Stimulated activated CD8-positive, alpha-beta memory T cell treated with anti-CD3 and anti-CD28 coated beads, Interleukin-4, amount 100 ng/mL, for 4 hours (primary cell): ENCODE measurements at places on chromosomes 4 and X.

GRCh38 chr4:40453912-40454311 is 118.8 kb downstream of the CHRNA9 start:
- DNase-seq, result no peak

- DNase-seq, result no peak
Observed at GRCh38 chr4:91035276-91035675, 908.1 kb downstream of the CCSER1 start.

GRCh38 chr4:68283714-68284113 is 38.2 kb upstream of the TMPRSS11B start:
- DNase-seq, result no peak

GRCh38 chr4:145566086-145566708 is 53.0 kb upstream of the MMAA start:
- no peak for DNase-seq

DNA sequence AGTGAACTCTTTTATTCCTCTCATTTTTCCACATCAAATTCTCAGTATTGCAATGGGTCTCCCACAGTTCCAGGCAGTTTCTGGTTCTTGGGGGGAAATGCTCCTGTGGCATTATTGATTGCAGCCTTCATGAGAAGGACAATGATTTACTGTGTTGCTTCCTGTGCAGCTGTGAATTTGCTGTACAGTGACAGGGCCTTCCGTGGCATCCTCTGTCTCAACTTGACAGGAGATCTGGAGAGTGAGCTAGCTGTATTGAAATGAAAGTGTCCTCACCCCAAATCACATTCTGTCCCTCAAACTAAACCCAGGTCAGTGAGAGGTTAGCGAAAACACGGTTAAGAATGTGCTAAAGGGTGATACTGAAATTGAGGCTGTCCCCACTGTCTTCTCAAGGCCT is 77.1 kb upstream of the ATOH1 start:
- no peak for DNase-seq

- DNase-seq, result no peak
Observed at GRCh38 chr4:107853444-107854355, 29.0 kb downstream of the SGMS2 start.

DNA sequence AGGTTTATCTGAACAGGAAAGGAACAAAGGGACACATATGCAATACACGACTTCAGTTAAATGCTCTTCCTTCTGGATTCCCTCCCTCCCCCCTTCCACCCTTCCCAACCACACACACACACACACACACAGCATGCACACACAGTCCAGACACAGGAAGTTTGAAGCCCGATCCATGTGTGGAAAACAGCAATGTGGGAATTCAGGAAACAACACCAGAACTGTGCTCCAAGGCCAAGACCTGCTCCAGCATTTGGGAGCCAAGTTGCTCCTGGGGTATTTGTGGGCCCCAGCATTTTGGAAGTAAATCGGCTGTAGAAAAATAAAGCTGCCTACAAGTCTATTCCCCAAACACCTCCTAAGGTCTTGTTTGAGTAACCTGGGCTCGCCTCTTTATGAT is 5.6 kb upstream of the AMOT start:
- no peak for DNase-seq

DNA sequence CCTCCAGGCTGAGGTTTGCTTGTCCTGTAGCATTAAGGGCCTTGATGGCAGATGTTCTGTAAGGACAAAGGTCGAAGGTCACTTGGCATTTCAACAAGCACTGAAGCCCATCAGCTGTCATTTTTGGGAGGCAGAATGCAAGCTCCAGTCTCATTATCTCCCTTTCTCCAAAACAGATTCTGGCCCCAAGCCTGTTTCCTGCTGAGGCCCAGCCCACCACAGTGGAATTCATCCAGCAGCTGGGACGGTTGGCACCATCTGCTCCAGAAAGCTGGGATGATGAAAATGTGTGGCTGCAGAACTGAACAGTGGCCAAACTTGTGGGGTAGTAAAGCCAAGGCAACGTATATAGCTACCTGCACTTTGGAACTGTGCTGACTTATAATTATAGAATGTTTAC is 17.7 kb upstream of the PPEF2 start:
- no peak for DNase-seq

- DNase-seq, result no peak
Observed at GRCh38 chr4:68615699-68616422, 39.7 kb upstream of the UGT2B17 start.

GRCh38 chr4:29805916-29806480 is 914.2 kb upstream of the PCDH7 start:
- DNase-seq, result no peak

DNA sequence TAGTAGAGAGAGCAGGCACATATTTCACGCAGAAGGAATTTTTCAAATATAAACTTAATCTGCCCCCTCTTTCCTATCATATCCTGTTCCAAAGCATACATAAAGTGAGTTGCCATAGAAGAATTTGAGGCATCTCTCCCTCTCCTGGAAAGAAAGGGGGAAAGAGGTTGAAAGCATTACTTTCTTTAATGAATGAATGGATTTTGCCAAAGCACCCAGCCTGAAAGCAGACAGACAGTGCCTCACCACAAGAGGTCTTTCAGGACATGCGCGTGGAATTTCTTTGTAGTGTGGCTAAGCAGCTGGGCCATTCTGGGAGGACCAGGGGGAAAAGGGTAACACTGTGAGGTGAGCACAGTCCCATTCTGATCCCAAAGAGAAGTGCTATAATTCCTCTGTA is 651.4 kb downstream of the IQCM start:
- no peak for DNase-seq

GRCh38 chr4:76589872-76590797 is 155.1 kb downstream of the SHROOM3 start:
- DNase-seq, result no peak

- no peak for DNase-seq
Observed at GRCh38 chrX:46673620-46674359, 85.1 kb downstream of the SLC9A7 start.

DNA sequence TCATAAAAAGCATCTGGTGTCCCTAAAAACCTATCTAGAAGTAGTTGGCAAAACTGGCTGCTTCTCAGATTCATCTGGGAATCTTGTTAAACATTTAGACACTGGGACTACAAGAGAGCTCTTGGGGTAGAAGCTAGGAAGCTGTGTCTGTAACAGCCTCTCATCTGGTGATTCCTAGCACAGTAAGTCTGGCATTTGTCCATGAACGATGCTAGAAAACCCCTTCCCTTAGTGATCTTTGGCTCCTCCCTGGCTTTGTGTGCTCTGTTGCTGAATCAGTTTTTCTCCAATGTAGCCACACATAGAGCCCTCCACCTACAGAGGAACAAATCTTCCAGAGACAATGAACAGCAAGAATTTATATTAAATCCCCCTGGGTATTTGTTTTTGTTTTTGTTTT is 951.7 kb upstream of the LCORL start:
- no peak for DNase-seq

DNA sequence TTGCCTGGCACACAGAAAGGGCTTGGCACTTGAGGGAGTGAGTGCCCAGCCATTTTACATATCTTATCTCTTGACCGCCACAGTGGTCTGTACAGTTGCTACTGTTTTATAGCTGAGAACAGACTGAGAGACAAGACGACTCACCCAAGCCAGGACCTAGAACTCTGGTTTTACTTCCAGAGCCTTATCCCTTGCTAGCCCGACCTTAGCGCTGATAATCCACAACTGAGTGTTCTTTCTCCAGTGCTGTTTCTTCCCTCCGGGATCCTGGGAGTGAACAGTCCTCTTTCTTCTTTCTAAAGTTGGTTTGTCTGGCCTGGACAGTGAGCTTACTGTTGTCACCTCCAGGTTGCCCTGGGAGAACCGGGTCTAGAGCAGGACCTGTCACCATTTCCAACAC is 52.5 kb upstream of the TADA2B start:
- no peak for DNase-seq

- DNase-seq, result no peak
Observed at GRCh38 chr4:176896211-176896610, 103.5 kb upstream of the VEGFC start.

GRCh38 chrX:136495043-136495442 is 2.3 kb upstream of the HTATSF1 start:
- no peak for DNase-seq

GRCh38 chrX:14832586-14832985 is 40.3 kb downstream of the FANCB start:
- DNase-seq, result no peak

DNA sequence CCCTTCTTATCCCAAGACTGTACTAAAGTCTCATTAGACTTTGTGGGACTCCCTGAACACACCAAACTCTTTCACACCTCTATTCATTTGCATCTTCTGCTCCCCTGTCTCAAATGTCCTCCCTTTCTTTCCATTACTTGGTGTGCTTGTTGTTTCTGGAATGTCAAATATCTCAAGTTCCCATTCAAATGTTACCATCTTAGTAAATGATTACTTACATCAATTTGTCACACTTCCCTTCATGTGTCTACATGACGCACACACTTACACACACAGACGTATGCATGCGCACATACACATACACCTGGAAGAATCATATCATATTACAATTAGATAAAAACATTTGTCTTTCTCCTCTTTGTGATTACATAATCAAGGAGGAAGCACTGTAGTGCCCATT is 210.8 kb upstream of the TEX13C start:
- no peak for DNase-seq

DNA sequence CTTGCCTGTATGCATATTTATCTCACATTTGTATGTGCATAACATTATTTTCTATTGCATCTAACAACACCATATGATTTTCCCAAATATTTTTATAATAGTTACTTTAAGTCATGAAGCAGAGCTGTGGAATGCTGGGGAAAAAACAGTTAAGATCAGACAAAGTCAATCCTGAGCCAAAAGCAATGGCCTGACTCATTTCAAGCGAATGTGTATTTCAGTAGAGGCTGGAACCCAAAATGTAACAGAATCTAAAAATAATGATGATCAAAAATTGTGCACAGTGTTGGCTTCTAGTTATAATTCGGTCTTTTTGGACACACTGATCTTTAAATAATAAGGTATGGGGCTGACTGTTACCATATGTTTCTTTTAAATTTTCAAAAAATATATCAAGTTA is 516.2 kb upstream of the ADGRL3 start:
- DNase-seq, result no peak

DNA sequence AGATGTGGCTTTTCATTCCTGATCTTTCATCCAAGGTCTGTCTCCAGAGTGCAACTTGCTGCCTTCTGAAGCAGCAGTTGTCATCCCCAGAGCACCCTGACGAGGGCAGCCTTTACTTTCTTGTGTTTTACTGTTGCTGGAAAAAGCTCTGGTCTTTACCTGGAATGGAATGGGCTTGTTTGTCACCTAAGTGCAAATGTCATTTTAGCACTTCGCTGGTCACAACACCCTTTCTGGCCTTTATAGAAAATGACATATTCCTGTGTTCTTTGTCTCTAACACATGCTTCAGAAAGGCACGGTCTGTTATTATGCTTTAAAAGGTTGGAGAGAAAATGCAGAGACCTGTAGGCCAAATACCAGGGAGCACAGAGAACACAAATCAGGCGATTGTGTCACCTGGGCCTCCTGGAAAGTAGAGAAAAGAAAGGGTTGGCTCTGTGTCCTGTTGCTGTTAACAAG is 332.7 kb upstream of the IGFBP7 start:
- DNase-seq, result no peak

DNA sequence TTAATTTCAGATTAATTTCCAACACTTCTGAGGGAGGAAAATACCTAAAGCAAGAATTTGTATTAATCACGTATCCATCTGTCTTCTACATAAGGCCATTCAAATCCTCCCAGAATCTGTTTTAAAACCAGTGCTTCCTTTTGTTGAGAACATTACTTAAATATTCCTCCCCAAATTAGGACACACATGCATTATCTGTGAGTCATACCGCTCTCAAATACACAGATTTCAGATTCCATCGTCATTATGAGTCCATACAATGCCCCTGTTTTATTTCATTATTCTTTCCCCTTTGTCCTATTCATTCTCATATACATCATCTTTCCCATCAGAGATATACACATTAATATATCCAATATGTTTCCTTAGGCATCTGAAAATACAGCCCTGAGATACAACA is 57.3 kb upstream of the PRSS12 start:
- DNase-seq, result no peak

DNA sequence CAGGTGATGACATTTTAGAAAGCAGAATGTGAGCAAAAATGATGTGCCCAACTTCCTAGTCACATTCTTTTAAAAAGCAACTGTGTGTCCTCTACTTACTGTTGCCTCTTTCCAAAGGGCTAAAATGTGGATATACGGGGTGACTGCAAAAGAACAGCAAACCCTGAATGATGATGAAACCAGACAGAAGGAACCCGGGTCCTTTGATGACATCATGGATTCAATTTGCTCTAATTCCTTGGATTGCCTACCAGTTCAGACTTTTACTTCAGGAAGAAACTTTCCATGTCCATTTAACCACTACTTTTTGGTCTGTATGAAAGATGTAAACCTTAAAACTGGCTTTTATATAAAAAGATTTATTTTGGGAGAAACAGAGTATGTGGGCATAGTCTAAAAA is 190.9 kb upstream of the MAB21L2 start:
- no peak for DNase-seq

GRCh38 chrX:103275947-103276567 is 493 bp downstream of the TCEAL5 start:
- no peak for DNase-seq

GRCh38 chr4:101000496-101000895 is 346.8 kb downstream of the PPP3CA start:
- DNase-seq, result no peak

GRCh38 chrX:105265093-105265492 is 44.6 kb upstream of the TEX13A start:
- DNase-seq, result no peak

DNA sequence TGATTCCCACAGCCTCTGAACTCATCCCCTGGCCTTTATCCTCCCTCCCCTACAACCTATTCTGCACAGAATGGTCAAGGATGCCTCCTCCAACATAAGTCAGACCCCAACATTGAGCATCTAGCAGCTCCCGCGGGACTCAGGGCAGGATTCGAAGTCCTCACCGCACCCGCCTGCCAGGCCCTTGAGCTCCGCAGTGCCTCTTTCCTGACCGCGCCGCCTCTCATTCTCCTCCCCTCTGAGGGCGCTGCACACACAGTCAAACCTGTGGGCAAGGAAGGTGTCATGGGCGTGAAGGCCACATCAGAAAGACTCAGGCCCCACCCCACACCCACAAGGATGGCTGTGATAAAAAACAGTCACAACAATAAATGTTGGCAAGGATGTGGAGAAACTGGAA is 84.1 kb downstream of the CPZ start:
- no peak for DNase-seq

DNA sequence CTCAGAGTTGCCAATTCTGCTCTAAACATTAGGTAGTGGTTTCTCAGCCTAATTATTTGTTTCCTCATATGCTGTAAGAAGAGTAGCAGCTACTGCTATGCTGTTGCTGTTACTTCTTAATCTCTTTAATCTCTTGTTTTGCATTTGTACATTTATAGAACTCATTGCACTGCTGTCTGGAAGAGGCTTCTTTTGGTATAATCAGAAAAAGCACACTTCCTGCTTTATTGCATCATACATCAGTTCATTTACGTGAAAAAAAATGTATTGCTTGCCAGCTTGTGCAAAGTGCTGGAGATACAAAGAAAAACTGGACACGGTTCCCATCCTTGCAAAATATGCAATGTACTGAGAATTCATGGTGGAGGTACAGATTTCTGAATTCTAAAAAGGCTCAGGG is 332.0 kb downstream of the GRXCR1 start:
- no peak for DNase-seq
